Activated CD8-positive, alpha-beta memory T cell treated with anti-CD3 and anti-CD28 coated beads, Interleukin-2, amount 50 U/mL, for 4 hours (primary cell): ENCODE measurements at places on chromosomes 12 and 14.

GRCh38 chr14:64272019-64272418 lies 22.2 kb downstream of the ESR2 start:
- no peak for DNase-seq

GRCh38 chr14:106738075-106738474 lies 1211.7 kb downstream of the TMEM121 start:
- DNase-seq = peak; percentile 32

GRCh38 chr12:109553483-109553882 lies 19.8 kb downstream of the MMAB start:
- no peak for DNase-seq

GRCh38 chr12:85325442-85325841 lies 45.4 kb downstream of the ALX1 start:
- no peak for DNase-seq

DNA sequence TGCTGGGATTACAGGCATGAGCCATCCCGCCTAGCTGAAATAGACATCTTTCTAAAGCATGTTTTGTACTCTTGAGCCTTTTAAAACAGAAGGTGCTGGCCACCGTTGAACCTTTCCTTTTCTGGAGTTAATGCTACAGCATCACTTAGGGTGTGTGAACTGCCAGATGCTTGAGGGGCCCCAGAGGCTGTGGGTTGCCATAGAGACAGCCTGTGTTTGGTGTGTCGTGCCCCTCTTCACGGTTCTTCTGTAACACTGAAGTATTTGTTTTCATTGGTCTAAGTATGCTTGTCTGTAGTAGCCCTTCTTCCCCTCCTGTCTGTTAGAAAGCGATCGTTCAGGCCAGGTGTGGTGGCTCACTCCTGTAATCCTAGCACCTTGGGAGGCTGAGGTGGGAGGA lies 30.8 kb downstream of the PLEKHG3 start:
- DNase-seq = no peak

DNA sequence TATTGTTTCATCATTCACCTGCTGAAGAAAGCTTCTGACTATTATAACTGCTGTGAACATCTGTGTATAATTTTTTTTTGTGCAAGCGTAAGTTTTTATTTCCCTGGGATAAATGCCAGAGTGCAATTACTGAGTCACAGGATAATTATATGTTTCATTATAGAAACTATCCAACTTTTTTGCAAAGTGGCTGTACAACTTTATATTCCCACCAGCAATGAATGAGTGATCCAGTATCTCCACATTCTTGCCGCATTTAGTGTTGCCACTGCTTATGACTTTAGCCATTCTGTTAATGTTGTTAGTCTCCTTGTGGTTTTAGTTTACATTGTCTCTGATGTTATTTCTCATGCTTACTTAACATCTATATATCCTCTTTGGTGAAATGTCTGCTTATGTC lies 88.1 kb upstream of the CCDC175 start:
- DNase-seq = no peak
